ENCODE measurements at places on chromosomes 4 and X.

GRCh38 chr4:182416067-182416466, 172.9 kb downstream of the TENM3 start:
- no peak for DNase-seq

- no peak for DNase-seq
These were observed 305.7 kb upstream of the SLIT2 start for GRCh38 chr4:19945979-19946380.

DNA sequence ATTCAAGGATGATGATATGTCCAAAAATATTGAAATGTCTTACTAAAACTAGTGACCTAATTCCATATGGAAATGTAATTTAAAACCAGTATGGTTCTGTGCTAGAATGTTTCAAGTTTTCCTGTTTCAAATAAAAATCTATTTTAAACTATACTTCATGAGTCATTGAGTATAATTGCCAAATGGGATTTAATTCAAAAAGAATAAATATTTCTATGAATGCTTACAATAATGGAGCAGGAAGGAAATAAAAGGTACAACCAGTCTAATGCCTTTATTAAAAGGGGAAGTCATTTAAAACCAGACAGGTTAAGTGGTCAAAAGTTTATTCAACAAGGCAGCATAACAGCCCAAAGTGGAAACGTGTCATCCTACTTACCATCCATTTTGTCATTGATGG, 2347.1 kb downstream of the PCDH7 start:
- no peak for DNase-seq

DNA sequence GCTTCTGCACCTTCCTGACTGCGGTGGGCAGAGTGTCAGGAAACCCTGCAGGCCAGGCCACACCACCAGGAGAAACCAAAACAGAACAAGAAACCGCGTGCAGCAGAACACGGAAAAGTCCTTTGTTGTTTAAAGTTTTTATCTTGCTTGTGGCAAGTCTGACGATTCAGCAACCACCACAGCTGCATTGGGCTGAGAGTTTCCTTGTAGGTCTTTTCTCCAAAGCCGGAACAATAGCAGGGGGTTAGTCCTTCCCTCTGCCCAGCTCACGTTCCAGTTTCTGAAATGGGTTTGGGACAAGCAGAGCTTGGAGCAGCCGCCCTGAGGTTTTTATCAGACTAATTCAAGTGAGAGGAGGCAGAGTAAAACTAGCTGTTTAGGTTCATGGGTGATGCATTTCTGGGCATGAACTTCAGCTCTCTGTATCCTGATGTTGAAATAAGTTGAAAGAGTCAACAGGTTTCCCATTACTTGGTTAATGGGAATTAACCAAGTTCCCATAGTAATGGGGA, 216.9 kb downstream of the PTTG2 start:
- peak; percentile 39 for DNase-seq

DNA sequence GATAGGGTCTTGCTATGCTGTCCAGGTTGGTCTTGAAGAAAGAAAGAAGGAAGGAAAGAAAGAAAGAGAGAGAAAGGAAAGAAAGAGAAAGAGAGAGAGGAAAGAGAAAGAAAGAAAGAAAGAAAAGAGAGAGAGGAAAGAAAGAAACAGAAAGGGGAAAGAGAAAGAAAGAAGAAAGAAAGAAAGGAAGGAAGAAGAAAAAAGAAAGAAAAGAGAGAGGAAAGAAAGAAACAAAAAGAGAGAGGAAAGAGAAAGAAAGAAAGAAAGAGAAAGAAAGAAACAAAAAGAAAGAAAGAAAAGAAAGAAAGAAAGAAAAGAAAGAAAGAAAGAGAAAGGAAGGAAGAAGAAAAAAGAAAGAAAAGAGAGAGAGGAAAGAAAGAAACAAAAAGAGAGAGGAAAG, 95.8 kb upstream of the SHOX start:
- DNase-seq = no peak

DNA sequence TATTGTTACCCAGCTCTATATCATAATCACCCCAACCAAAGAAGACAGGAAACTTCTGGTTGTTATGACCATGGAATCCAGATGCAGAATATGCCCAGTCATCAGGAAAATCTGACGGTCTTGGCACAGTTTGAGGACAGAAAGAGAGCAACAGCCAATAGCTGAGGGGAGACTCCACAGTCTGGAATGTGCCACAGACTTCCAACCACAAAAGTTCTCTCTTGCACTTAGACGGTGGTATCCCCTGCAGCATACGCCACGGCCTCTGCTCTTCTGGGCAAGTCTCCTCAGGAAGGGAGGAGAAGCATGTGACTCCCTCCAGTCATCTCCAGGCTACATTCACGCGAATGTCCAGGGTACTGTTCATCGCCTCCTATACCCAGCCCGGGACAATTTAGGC, 18.4 kb downstream of the ZNF827 start:
- no peak for DNase-seq

DNA sequence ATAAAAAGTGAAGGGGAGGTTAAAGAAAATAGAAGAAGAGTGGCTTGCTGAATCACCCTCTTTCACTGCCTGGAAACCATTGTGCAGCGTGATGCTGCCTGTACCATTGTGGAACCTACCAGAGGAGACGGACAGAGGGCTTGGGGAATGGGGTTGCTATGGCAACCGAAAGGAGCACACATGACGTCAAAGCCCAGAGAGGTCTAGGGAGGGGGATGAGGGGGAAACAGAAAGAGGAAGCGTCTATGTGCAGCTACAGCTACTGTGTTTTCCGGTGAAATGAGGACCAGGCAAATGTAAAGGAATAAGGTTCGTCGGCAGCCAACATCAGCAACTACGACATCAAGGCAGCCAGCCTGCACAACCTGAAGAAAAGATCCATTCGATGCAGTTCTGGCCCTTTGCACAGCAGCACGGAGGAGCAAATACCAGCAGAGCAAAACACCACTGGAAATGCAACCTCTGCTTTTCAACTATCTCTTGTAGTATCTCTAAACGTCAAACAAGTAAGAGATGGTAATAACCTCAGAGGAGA, at the start of gene MAPK10:
MAPK10 (minus strand) TSS at position 110 of the 535 bp plus-strand sequence.
- no peak for DNase-seq

- DNase-seq = no peak
These were observed 978 bp downstream of the HS6ST2 start for GRCh38 chrX:132957211-132958090.

- DNase-seq = no peak
These were observed 3.3 kb downstream of the SETD7 start for GRCh38 chr4:139552517-139553307.

- DNase-seq = no peak
These were observed 78.1 kb downstream of the BMP15 start for GRCh38 chrX:50988649-50989048.

- DNase-seq = no peak
These were observed 300.5 kb downstream of the TRIML1 start for GRCh38 chr4:188439641-188440311.

GRCh38 chrX:134990801-134991481, at the start of gene SMIM10:
TSS of gene SMIM10 (plus strand) at chrX:134990991. CDS start at chrX:134991096, 105 bp downstream.
- DNase-seq = no peak

DNA sequence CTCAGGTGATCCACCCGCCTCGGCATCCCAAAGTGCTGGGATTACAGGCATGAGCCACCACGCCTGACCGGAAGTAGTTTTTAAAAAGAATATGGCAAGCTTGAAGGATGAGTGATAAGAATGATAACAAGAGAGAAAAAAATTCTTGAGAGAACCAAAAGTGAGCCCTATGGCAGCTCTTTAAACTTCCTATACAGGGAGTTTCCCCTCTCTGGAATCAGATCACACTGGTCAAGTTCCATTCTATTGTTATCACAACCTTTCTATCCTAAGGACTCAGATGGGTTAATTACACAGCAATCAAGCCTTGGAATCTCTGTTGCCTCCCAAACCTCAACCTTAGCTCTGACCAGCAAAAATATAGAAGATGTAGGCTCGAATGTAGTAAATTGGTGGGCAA, 33.8 kb upstream of the ZNF518B start:
- no peak for DNase-seq

DNA sequence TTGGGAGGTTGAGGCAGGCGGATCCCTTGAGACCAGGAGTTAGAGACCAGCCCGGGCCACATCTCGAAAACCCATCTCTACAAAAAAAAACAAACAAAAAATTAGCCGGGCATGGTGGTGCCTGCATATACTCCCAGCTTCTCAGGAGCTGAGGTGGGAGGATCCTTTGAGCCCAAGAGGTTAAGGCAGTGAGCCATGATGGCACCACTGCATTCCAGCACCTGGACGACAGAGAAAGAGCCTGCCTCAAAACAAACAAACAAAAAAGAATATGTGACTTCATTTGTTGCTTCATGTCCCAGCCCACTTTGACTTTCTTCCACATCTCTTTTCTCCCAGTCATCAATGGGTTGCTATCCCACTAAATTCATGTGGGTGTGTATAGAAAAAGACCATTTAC, 79.7 kb downstream of the BCOR start:
- DNase-seq = no peak

DNA sequence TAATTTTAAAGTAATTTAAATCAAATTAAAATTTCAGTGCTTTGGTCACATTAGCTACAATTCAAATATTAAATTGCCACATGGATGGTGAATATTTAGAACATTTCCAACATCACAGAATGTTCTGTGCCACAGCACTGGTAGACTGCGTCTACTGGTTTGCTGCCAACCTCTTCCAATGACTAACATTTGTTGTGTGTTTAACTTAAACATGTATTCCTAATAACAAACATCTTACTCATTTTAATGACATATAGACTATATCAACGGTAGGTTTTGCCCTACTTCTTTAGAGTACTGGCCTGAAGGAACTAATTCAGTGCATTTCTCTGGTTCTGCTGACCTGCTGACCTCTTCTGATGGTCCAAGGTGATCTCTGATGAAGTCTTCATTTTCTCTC, 157.6 kb downstream of the DCK start:
- no peak for DNase-seq

GRCh38 chrX:41153448-41153847, 68.2 kb downstream of the USP9X start:
- DNase-seq = no peak

- DNase-seq = no peak
These were observed 61.8 kb downstream of the C4orf50 start for GRCh38 chr4:5956285-5957021.

- no peak for DNase-seq
These were observed 523.1 kb downstream of the IQCM start for GRCh38 chr4:149292425-149293007.

DNA sequence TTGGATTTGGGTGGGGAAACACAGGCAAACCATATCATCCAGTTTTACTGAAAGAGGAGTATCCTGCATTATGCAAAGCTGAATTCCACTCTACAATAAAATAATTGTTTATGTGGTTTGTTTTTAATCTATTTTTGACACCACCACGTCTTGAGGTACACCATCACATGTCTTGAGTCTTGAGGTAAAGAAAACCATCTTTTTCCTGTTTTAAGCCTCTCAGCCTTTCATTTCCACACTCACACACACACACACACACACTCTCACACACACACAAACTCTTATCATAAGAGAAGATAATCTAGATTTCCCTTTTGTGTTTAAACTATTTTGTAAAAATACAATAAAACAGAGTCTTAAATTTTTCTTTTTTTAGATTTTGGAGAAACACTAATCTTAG, 32.0 kb downstream of the SPIN3 start:
- DNase-seq = no peak

GRCh38 chr4:181830404-181831035, 412.7 kb upstream of the TENM3 start:
- no peak for DNase-seq

GRCh38 chr4:3013839-3014350, 50.5 kb downstream of the GRK4 start:
- DNase-seq = no peak

GRCh38 chrX:115679460-115679859, 118.5 kb downstream of the PLS3 start:
- DNase-seq = no peak

DNA sequence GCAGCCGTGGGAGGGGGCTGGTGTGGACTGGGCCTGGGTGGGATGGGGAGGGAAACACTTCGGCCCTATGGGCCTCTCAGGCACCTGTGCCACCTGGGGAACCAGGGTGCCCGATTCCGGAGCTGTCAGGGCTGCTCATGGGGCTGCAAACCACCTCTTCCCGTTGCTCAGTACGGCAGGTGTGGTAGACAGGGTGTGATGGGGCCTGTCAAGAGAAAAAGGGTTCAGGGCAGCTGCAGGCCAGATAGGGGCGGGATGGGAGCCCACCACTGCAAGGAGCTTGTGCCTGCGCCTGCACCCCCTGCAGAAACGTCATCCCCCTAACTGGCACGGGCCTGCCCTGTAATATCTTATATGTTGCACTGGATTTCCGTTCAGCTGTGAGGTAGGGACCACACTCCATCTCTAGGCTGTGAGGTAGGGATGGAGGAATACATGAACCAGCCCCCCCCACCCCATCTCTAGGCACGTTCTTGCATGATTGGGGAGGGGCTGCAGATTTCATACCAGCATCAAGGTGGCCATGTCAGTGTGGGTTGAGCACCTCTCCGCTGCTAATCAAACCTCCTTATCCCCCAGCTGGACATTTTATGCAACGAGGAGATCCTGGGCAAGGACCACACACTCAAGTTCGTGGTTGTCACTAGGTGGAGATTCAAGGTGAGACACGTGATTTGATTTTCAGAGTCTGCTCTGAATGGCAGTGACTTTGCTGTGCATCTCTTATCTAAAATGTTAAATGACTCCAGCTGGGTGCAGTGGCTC, 59.0 kb downstream of the PCGF3 start:
- no peak for DNase-seq

GRCh38 chr4:67035501-67035900, 509.8 kb downstream of the CENPC start:
- DNase-seq = no peak

- DNase-seq = no peak
These were observed 1.3 kb downstream of the PKD2 start for GRCh38 chr4:88008743-88009171.

DNA sequence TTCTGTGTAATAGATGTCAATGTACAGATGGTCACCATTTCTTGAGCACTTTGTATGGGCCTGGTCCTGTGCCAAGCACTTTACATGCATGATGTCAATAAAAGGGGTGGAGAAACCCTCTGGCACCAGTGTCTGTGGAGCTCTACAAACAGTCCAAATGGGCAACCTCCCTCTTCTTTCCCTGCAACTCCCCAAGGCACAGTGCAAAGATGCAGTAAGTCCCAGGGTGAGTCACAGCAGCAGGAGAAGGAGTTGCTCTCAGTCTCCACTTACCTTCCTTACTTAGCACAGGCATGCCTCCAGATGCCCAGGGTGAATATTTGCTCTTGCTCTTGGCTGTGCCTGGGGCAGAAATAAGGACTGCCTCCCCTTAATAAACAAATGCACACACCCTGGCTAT, 4.3 kb downstream of the OCIAD2 start:
- no peak for DNase-seq

DNA sequence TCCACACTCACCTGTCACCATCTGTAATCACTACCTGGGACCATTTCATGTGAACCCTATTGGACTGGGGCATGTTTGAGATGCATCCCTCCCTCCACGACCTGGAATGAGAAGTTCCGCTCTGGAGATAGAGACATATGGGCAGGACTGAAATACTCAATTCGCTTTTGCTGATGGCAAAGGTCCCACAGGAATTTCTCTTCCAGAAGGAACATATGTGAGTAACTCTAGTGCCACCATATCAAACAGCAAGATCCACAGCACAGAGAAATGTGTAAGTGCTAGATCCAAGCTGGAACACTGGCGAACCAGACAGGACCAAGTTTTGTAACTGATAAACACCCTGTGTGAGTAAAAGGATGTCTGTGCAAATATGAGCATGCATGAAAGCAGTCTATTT, 43.9 kb downstream of the SEL1L3 start:
- no peak for DNase-seq

GRCh38 chrX:54807524-54808108, at the start of gene MAGED2:
TSS of gene MAGED2 (plus strand) at chrX:54807745. CDS start at chrX:54809332, 1,587 bp downstream.
- DNase-seq = no peak
